ENCODE measurements at places on chromosomes 4 and X.

DNA sequence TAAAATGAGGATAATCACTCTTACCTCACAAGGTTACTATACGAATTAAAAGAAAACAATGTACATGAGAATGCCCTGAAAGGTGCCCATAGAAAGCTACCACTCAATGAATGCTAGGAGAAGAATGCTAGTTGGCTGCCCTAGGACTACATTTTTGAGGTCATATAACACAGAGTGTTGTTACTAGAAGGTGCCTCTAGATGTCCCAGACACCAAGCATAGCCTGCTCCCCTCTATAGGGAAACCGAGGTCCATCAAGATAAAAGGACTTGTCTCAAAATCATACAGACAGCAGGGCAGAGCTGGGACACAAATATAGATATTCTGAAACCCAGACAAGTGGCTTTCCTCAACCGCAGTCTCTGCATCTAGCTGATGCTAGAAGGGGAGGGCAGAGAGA lies 147.0 kb upstream of the ARHGEF9 start:
- no peak for DNase-seq

GRCh38 chr4:168562041-168562571 lies 65.3 kb downstream of the PALLD start:
- no peak for DNase-seq

DNA sequence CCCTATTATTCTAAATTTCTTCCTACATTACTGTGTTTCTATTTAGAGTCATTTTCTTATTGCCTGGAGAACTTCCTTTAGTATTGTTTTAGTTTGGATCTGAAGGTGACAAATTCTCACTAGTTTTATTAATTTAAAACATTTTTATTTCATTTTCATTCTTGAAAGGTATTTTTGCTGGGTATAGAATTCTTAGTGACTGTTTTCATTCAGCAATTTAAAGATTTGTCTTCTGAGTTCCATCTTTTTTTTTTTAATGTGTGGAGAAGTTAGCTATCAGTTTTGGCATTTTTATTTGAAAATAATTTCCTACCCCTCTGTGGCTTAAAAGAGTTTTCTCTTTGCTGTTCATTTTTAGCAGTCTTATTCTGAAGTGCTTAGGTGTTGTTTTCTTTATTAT lies 169.2 kb downstream of the FRAS1 start:
- no peak for DNase-seq

- DNase-seq, result peak; percentile 7
These were observed 324.4 kb downstream of the FAT4 start for GRCh38 chr4:125639182-125639621.

DNA sequence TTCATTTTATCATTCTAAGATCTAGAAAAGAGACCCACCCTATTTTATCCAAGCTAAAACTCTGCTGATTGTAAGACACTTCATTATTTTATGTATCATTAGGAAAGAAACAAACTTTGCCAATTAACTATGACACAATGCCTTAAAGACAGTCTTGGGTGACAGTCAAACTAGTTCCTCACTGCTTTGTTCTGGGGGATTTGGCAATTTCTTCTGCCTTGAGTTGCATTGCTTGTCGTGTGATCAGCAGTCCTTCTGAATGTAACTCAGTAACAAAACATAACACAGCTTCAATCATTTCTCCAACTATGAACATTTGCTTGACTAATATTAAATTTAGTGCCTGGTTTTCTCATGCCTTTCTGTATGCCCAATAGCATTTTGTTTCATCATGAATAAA lies 577.9 kb upstream of the DIPK2B start:
- no peak for DNase-seq

GRCh38 chr4:182808673-182809416 lies 108.3 kb downstream of the DCTD start:
- DNase-seq, result no peak

- DNase-seq, result no peak
These were observed 48.1 kb upstream of the FAM9C start for GRCh38 chrX:13092455-13092941.
